ENCODE measurements at places on chromosomes 5 and 9.

DNA sequence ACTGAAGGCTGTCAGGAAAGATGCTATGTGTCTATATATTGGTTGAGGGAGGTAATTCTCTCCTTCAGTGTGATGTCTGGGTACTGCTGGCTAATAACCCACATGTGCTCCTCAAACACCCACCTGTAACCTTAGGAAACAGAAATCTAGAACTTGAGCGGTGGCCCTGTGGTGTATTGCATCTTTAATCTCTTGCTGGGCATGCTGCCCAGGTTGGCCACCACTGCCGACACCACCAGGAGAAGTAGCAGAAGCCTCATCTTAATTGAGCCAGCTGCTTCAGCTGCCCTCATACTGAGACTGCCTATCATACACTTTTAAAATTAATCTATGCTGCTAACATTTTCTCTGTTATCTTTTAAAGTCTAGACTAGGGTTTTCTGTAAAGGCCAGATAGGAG is 103.5 kb upstream of the C5orf63 start:
- DNase-seq: no peak

GRCh38 chr5:175681045-175681967 is 23.4 kb downstream of the HRH2 start:
- DNase-seq: no peak

DNA sequence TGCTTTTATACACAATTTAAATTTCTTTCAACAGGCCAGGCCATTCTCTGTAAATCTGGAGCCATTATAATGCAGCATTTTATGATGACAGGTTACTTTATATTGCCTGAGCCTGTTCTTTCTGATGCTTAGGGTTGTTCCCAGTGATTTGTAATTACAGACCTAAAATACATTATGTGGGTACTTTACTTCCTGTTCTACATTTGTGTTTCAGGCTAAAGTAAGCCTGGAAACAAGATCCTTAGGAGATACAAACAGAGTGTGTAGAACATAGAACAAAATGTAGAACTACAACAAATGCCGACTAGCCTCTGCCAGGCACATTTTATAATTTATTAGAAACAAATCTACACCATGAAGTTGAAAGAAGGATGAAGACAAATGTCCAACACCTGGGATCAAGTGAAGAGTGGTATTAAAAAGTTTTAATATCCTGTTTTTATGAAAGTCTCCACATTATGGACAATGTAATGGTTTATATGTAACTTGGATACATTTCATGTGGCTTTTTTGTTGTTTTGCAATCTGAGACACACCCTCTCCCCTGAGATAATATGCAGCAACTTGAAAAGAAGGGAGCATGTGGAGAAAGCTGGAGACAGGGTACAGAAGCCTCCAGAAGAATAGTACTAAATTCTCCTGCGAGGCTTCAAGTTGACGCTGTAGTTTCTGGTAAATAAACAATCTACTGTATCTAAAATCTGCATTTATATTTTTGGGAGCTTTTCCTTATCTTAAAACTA is 46.9 kb downstream of the VCAN start:
- DNase-seq: no peak

DNA sequence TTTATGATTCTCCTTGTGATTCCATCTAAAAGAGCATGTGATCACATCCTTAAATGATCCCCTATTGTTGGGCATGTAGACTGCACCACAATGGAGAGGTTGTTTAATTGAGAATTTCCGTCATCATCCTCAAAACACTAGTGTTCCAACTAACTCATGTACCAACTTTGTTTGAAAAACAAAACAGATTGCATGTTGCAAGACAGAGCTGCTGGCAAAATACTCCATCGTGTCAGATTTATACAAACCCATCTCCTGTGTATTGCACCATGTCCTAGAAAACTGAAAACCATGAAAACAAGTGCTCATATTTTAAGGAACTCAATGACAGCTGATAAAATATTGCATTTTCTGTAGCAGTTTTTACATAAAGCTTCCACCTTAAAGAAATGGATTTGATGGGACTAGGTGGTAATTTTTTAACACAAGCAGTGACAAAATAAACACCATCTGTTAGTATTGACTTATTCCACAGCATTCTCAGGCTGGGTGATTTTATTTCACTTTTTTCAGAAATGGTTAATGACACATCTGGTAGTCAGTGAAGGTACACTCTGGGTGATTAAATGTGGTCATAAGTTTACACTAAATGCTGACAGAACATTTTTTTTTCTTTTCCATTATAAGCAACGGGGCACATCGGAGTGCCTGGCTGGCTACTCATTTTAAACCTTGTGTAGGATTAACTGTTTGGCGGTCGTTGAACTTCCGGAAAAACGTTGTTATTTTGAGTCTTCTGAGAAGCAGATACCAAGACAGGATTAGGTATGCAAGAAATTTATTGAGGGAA is 602.9 kb upstream of the WWC1 start:
- DNase-seq: no peak
